ENCODE measurements at places on chromosomes 11 and 22.
A peak's percentile ranks its signal among the peaks of the same experiment; 100 is the strongest.

DNA sequence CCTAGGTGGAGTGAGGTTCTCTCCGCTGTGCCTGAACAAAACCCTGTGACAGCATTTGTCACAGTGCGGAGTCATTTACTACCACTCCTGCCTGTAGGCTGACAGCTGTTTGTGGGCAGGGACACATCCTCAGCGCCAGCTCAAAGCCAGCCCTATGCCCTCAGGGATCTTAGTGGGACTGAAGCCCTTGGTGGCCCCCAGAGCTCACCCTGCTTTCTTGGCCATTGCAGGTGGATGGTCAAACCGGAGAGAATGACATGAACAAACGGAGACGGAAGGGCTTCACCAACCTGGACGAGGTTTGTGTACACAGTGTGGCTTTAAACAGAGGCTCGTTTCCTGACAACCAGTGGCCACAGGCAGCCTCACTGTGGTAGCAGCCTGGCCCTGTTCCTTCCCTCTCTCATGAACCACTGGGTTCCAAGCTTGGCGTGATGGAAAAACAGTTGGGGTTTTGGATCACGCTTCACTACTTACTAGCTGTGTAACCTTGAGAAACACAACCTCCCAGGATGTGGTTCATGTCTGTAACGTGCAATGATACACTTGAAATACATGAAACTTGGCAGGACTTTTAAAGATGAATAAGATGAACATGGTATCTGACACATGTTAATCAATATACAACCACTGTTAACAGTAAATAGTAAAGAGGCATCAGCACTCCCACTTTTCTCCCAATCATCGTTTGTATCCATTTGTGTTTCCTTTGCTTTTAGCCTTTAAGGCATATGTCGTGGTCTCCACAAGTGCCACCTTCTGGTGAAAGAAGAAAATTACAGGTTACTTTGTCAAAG is 125.8 kb downstream of the MICAL2 start:
- DNase-seq = no peak

- no peak for DNase-seq
Observed at GRCh38 chr11:116697639-116698038, 75.1 kb downstream of the BUD13 start.

- DNase-seq = no peak
Observed at GRCh38 chr11:45097721-45098493, 48.5 kb upstream of the PRDM11 start.

GRCh38 chr22:29443452-29443851 is 5.1 kb downstream of the RFPL1 start:
- DNase-seq = no peak

- no peak for DNase-seq
Observed at GRCh38 chr11:26649884-26650283, 72.0 kb downstream of the SLC5A12 start.

DNA sequence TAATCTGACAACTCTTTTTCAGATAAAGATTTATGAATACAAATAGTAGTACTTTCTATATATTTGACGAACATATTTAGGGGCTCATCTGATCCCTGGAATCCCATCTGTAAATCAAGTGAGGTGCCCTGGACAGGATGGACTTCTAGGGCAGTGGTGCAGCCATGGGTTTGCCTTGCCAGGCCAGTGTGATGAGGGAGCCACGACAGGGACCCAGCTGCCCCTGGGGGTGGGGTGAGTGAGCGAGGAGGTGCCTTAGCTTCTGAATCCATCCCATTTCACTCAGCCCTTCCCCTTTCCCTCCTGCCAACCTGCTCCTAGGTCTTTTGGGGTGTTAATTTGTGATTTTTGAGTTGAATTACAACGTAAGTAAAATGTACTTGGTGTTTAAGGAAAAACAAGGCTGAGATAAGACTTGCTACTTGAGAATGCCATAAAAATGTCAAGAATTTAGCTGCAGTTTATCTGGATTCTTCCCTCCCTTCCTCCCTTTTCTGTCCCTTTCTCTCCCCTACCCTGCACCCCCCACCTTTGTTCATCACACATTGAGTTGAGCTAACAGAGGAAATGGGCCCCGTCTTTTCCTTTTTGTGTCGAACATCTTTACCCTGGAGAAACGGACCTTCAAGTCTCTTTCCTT is 60.8 kb downstream of the PPFIBP2 start:
- DNase-seq = no peak

GRCh38 chr11:24944891-24945290 is 448.0 kb downstream of the LUZP2 start:
- no peak for DNase-seq

DNA sequence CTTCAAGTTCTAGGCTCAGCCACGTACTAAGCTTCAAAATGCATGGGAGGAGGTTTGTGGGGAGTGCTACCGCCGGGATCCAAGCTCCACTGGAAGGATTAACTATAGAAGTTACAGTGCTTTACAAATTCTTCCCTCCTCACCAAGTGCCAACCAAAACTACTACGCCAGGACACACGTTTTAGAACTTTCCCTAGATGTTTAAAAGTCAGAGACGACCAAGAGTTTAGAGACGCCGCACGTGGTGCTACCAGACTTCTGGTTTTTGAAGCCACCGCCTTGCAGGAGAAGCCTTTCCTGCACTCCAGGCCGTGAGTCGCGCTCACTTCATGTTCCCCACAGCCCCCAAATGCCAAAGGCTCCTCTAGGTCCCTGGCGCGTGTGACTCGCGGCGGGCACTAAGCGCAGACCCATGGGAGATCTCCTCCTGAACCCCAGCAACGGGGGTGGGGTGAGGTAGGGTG is 734 bp downstream of the SNU13 start:
- no peak for DNase-seq

DNA sequence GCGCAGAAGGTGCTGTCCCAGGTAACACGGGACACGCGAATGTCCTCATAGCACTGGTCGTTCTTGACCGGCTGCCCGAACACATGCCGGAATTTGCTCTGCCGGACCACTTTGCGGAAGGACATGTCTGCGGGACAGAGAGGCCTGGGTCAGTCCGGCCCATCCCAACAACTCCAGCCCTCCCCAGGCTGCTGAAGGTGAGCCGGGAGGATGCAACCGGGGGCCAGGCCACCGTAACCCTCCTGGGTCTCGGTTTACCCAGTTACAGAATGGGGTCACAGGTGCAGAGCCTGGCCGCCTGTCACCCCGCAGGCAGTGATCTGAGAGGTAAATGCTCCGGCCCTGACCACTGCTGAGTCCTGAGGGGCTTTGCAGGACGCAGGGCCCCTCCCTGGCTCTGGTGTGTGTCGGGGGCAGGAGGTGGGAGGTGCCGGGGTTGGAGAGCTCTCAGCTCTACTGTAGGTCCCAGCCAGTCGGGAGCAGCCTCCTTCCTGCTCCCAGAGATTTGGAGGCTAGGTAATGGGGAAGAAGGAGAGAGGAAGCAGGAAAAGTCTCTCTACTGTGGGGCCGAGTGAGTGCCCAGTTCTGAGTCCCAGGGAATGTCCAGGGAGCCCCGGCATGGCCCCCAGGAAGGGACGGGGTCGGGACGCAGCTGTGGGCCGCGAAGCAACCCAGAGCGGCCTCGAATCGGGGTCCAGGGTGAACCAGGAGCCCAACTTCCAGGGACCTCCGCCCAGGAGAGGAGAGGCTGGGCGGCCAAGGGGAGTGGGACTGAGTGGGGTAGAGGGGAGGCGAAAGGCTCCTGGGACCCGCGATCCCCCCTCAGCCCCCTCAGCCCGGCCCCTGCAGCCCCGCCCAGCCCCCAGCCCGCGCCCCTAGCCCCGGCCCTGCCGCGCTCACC is 522 bp downstream of the CORO1B start:
- DNase-seq = no peak

DNA sequence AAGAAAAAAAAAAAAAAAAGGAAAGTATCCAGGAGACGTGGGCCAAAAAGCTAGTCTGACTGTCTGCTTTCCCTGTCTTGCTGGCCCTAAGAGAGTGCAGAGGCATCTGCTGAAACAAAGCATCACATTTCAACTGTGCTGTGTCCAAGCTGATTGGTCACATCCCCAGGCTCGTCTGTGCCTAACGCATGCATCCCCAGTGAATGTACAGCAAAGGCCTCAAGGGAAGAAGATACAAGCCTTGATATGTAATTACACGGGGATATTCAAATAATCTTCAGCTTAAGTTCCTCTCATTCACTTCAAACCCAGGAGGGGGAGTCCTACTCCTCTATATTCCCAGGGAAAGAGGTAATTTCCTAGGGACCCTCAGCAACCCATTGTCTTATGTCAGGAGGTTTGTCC is 5.4 kb upstream of the SORL1 start:
- DNase-seq = no peak

DNA sequence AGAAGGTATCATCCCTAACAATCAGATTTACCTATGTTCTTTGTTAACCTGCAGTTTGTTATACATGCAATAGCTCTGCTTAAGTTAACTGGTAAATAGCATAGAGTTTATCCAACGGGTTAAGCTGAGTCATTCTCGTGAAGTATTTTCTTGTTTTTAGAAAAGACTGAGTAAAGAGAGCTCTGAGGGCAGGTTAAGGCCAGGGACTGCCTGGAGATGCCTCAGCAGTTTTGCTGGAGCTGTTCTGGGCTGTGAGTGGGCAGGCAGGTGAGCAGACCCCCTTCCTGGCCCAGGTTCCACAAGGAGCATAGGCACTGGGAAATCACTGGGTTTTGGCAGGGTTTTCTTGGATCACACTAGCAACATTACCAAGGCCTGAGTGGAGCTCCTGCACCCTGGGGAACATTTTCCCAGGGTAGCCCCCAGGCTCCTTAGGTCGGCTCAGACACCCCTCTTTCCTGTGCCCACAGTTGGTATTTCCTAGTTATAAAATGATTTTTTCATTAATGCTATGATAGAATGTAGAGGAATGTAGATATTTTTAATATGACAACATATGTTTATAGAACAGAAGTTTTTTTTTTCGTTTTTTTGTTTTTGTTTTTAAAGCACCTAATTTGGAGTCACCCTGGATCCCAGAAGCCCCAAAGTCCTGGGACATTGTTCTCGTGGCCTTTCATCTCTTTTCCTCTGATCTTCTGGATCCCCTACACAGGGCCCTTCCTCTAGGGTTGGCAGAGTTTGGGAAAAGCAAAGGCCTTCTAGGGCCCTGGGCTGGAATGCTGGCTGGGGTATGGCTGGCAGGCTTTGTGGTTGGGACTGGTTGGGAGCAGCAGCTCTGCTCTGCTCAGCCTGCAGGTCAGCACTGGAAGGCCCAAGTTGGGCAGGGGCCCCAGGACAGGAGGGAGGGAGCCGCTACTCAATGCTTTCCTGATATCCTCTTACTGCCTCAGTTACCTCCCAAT is 26.7 kb downstream of the IRAG1 start:
- DNase-seq = no peak

DNA sequence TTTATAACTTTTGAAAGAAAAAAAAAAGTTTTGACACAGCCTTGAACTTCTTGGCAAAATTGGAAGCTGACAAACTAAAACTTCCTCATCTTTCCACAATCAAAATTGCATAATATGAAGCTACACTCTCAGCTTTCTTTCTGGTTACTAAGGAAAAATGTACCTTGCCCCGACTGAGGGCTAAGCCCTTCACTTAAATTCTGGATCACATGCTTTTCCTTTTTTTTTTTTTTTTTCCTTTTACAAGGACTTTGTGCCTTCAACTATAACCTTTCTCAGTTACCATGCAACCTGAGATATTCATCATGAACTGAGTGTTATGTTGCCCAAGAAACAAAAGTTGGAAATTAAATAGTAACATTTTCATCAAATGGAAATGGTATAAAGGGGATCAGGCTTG is 188.5 kb upstream of the CARD18 start:
- no peak for DNase-seq

DNA sequence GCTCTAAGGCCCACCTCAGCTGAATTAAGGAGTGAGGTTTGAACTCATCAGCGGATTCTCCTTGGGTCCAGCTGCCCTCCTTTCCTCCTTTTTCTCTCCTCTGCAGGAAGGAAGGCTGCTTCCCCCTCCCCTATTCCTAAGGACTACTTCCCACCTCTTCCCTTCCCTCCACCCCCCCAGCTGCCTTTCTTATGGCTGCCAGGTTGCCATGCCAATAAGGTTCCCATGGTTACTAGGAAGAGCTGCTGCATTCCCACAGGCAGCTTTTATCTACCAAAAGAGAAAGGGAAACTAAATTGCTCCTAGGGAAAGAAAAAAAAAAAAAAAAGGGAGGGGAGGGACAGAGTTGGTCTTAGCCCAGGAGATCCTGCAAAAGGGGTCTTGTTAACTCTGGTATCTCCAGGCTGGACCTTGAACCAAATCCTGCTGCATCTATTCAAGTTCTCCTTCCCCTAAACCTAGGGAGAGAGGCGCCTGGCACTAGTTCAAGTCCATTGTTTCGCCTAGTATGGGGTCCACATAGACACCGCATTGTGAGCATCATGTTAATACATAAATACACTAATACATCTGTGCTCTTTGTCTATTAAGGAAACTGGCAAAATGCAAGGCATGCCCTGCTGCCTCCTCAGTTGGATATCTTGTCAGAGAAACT is 21.2 kb upstream of the FEZ1 start:
- no peak for DNase-seq

- DNase-seq = no peak
Observed at GRCh38 chr22:20312396-20313191, 7.3 kb downstream of the DGCR6L start.

GRCh38 chr11:35787013-35787504 is 124.5 kb downstream of the TRIM44 start:
- no peak for DNase-seq

DNA sequence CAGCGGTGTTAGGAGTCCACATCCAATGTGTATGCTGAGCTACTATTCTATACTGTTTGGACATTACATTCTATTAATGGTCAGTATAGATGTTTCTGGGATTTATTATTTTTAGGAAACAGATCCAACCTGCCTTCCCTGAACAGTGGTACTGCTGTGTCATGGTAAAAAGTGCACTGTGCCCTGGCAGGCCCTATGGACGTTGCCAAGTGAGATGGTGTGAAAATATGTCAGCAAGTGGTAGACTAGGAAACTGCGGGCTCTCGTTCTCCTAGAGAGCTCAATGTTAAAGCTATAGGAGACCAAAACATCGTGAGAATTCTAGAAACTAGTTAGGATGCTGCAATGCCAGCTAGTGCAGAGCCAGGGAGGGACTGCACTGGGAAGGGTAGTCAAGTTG is 26.0 kb upstream of the CYP2D6 start:
- no peak for DNase-seq

DNA sequence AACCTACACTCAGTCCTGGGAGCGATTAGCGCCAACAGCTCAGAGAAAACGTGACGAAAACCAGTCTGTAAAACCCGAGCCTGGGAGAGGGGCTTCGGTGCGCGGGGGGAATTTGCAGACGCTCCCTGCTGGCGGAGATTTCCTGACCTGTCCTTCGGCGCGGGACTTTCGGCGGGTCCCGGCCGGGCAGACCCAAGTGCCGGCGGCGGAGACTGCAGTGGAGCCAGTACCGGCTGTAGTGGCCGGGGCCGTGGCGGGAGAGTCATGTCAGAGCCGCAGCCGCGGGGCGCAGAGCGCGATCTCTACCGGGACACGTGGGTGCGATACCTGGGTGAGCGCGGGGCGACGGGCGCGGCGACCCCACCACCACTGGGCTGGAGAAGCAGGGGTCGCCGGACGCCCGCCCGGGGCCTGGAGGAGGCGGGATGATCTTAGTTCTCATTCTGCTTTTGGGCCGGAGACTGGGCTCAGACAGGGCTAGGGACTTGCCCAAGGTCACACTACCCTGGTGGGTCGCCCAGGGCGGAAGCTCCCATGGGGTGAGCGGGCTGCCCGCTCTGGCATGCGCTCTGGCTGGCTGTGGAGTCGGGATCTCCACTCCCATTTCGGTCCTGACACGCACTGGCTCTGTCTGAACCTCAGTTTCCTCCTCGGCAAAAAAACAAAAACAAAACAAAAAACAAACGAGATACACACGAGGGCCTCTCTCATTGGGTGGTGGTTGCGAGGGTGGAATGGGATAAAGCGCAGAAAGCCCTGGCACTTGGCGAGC is at the start of gene MTFP1:
Gene MTFP1, plus strand, starts transcription at position 153 of the 772 bp plus-strand sequence. Its CDS starts 112 bp downstream, at position 265.
- DNase-seq = peak; percentile 77

Measured in GM06990 (cell line).